ENCODE measurements at places on chromosomes 5 and 9.

DNA sequence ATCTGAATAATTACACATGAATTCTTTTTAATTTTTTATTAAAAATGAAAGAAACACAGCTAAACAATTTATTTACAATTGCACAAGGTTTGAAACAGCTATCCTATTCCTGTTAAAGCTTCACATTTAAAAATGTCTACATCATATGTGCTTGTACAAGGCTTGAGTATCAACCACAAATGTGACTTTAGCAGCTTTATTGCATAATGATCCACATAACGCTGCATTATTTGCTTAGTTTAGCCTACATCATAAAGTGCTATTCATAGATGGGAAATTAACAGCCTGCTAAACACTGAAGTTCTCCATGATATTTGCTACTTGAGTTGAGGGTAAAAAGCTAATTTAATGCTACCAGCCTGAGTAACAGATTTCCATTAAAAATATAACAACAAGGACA lies 45.0 kb downstream of the TRIM36 start:
- no peak for DNase-seq

- no peak for DNase-seq
Observed at GRCh38 chr9:32351845-32352244, 32.6 kb upstream of the ACO1 start.

DNA sequence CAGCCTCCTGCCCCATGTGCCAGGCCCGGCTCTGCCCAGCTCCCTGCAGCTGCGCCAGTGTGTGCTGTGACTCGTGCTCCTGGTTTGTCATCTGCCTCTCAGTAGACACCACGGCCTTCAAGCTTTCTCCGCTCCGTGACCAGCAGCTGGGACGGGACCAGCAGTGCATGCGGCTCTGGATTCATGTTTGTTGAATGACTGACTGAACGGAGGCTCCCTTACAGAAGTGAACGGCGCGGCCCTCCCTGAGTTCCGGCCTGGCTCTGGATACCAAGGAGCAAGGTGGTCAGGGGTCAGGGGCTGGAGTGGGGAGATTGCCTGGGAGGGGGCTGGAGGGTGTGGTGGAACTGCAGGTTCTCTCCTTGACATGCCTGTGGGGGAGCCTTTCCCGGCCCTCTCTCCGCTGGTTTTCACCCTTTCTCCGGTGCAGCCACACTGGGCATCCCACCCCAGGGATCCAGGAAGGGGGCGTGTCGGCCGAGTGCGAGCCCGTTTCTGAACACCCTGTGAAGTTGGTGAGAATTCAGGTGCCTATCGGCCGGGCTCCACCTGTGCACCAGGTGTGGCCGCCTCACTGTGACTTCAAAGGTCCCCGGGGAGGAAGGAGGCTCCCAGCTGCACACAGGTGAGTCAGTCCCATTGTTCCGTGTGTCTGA lies 11.1 kb upstream of the CEP72 start:
- no peak for DNase-seq

GRCh38 chr9:100286257-100286656 lies 66.5 kb downstream of the TEX10 start:
- no peak for DNase-seq

DNA sequence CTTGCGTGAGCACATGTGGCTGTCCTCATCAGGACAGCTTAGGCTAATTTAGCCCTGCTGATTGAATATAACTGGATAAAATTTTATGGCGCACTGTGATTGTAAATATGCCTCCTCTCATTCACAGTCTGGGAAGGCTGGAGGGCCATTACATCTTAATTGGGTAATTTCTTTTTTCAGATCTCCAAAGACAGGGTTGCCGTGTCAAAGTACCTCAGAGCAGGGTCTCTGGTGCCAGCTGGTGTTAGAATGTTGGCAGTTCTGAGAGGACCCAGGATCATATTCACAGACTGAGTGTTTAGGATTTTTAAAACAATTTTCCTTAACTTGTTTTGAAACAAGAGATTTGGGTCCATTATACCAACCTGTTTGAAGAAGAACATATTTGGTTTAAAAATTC lies 455.7 kb upstream of the TLE4 start:
- DNase-seq: no peak

DNA sequence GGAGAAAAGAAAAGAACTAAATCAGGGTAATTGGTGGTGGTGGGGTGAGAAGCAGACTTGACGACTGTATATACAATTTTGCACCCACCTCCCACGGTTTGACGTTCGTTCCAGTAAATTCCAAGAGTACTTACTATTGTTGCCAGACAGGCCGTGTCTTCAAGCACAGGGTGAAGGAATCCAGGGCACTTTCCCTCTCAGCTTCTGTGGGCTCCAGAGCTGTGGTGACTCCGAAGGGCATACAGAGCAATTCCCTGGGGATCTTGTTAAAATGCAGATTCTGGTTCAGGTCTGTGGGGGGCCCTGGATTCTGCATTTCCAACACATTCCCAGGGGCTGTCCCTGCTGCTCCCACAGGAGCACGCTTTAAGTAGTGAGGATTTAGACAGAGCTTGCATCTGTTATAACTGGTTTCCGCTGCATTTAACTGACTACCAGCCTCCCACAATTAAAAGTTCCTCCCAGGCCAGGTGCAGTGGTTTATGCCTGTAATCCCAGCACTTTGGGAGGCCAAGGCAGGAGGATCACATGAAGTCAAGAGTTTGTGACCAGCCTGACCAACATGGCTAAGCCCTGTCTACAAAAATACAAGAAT lies 49.3 kb upstream of the FANCC start:
- no peak for DNase-seq

DNA sequence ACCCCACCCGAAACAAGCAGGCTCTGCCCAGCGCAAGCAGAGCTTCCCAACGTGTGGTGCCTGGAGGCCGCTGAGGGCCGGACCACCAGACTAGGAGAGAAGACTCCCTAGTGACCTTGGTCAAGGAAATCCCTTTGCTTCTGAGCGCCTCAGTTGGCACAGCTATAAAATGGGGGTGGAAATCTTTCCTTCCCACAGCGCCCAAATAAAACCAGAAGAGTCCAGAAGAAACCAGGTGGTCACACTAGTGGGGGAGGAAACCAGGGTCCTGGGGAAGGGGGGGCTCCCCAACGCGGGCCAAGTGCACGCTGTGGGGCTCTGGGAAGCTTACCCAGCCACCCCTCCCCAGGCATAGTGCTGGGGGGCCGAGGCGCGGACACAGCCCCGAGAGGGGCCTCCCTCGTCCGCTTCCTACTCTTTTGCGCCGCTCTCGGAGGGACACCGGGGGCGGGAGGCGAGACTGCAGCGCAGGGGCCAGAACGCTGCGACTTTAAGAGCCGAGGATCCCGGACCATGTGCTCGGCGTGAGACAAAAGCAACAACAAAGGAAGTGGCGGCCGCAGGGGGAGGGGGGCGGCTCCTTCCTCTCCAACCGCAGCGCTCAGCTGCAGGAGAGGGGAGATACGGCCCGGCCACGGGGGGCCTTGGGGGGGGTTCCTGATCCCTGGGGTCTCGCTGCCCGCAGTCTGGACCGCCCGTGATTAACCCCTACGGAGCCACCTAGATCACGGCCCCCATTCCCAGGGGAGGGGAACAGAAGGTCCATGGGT lies 885 bp downstream of the RNF44 start:
- DNase-seq: peak; percentile 63

GRCh38 chr5:139268364-139269202 lies 25.0 kb upstream of the MATR3 start:
- DNase-seq: no peak

DNA sequence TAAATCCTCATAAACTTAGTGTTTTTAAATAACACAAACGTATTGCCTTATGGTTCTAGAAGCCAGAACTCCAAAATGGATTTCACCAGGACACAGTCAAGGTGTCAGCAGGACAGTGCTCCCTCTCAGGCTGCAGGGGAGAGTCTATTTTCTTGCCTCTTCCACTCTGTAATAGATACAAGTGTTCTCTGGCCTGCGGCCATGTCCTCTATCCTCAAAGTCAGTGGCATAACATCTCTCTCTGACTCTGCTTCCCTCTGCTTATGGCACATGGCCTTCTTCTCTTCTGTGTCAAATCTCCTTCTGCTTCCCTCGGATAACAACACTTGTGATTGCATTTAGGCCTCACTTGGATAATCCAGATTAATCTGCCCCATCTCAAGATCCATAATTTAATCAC lies 129.4 kb upstream of the OR13F1 start:
- DNase-seq: no peak

- DNase-seq: no peak
Observed at GRCh38 chr9:109922617-109923470, 142.8 kb downstream of the PALM2AKAP2 start.

DNA sequence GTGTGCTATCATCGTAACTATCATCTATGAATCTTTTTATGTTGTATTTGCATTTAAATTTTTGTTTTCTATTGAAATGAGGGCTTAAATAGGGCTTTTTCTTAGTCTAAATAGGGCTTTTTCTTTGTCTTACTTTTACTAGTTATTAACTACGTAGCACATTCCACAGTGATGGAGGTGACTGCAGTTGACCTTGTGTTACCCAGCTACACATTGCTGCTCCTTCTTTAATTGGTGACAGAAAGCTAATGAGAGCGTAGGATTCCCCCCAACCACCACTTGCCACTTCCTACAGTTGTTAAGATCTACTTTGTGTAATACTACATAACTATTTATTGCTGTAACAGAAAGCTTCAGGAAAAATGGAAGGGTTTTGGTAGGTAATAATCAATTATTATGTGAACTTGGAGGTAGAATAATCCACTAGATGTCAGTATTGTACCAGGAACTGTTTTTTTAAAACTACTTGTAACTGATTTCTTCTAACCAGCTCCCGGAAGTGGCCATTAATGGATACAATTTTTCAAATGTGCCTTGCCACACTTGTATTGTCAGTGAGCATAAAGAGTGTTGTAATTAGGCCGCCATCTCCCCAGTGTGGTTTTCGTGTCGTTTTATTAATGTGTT lies 18.0 kb downstream of the MTRR start:
- no peak for DNase-seq

DNA sequence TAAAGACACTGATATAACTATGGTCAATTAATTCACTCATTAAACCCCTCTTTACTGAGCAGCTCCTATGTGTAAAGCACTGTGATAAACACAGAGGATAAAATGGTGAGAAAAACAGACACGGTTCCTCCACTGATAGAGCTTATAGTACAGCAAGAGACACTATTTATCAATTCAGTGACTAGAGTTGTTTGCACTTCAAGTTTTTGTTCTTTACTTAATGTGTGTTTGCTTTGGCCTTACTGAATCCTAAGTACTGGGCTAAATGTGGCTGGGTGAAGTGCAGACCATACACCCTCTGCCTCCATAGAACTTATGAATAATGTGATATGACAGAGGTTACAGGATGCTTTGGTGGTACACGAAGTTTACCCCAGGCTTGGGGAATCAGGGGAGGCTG lies 80.1 kb upstream of the ITGA1 start:
- no peak for DNase-seq

GRCh38 chr9:81814794-81815464 lies 113.3 kb upstream of the SPATA31D4 start:
- DNase-seq: no peak

GRCh38 chr9:5850724-5851122 lies 17.8 kb upstream of the ERMP1 start:
- DNase-seq: no peak

DNA sequence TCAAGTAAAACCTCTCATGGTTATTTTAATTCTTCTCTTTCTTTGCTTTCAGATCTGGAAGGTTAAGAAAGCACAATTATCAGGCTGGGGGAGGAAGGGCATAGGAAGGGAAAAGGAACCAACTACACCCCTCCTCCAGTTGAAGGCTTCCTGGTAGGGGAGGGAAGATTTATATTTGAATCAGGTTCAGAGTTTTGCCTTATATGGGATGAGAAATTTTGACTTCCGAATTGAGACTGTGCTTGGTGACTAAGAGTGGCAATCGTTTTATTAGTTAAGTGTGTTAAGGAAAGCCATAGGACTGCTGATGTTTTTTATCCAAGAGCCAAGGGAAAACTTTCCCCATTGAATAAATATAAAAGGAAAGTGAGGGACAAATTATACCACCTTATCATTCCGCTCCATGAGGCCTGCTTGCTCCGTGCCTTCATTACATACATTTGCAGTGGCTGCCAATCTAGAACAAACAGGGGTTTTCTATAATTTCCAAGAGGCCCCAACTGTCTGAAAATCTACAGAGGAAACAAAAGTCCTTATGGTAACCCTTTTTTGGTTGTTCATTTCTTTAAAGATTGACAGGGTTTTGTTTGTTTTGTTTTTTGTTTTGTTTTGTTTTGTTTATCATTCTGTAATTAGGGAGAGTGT lies 115.7 kb upstream of the EPB41L4A start:
- DNase-seq: no peak

DNA sequence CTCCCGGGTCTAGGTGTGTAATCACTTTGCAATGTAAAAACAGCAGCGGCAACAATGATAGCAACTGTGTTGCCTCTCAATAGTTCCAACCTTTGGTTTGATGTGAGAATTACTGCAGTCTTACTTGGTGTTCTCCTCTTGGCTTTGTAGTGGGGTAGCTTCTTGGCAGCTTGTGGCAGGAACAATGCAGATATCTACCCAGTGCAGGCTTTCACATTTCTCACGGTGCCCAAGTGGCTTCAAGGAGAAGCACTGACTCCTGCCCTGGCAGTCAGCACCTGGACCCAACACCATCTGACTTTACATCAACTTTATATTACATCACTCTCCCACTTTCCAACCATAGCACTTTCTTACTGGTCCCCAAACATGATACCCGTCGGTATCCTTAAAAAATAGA lies 28.4 kb upstream of the TIFAB start:
- no peak for DNase-seq

GRCh38 chr9:135978642-135979546 lies 17.7 kb upstream of the UBAC1 start:
- DNase-seq: no peak

DNA sequence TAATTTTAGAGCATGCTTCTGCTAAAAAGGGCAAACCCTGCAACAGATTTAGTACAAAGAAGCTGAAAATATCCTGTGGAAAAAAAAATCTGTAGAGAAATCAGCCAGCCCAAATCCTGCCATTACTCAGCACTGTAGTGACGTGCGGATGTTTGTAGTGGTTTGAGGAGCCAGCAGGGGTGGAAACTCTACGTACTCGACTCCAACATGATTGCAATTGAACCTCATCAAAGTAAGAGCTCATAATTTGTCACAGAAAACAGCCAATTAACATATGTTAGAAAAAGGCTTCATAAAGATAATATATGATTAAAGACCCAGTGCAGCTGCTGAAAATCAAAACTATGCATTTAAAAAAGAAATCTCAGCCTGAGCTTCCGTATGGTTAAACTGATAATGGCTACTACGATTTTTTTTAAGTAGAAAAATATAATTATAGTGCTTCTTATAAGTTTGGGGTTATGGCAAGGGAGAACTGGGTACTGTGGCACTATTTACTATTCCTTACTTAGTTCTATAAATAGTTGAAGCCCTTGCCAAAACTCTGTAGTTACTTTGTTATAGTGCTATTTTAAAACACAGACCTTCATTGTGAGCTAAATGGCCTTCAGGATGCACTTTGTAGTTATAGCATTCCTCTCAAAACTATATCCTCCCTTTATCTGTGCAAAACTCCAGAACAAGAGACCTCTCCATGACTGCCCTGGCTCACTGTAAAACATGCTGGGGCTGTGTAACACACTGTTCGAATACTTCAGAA lies 49.4 kb downstream of the MEF2C start:
- DNase-seq: peak; percentile 26

- DNase-seq: no peak
Observed at GRCh38 chr5:53008751-53009150, 19.6 kb downstream of the ITGA2 start.

GRCh38 chr9:34366365-34366764 lies 10.3 kb downstream of the MYORG start:
- no peak for DNase-seq

- no peak for DNase-seq
Observed at GRCh38 chr5:16304846-16305245, 125.3 kb upstream of the MARCHF11 start.

All from activated CD8-positive, alpha-beta memory T cell treated with anti-CD3 and anti-CD28 coated beads for 4 hours (primary cell).